ENCODE measurements at places on chromosomes 5 and 9.

DNA sequence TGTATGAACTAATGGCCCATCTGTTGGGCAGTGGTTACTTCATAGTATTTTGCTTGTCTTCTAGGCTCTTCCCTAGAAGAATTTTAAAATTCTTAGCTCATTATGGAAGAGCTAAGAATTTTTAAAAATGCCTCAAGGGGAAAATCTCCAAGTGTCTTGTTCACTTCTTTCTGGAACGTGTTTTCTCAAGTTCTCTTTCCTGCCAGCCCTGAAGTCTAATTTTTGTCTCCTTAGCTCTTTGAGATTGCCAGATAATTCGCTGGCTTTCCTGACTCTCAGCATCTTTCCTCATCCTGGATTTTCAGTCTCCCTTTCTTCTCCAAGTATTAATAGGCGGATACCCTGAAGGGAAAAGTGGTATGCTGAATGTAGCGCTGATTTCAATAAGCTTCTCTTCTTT is 395.4 kb downstream of the ARRDC3 start:
- no peak for DNase-seq

DNA sequence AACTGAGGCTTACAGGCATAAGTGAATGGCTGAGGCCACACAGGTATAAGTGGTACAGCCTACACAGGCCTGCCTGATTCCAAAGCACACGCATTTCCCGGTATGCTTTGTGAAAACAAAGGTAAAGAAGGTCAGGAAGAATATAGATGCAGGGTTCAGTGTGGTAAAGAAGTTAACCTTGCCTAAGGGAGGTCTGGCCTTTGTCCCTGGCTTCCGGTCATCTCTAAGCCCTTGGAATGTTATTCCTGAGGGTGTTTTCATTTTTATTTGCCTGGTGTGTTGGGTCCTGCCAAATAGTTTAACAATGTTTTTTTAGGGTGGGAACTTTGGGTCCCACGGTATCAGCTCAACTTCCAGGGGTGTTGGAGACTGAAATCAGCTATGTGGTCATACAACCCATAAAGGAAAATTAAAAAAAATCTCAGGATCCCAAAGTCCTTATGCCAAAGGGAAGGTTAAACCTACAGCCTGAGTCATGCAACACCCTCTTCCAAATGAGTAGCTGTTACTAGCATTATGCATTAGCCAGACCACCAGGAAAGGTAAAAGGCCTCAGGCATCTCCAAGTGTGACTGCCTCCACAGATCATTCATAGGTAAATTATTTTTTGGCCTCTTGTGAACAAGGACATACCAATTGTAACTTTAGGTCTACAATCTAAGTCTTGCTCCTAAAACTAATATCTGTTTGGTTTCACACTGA is 124.6 kb downstream of the ATP10B start:
- DNase-seq = no peak

DNA sequence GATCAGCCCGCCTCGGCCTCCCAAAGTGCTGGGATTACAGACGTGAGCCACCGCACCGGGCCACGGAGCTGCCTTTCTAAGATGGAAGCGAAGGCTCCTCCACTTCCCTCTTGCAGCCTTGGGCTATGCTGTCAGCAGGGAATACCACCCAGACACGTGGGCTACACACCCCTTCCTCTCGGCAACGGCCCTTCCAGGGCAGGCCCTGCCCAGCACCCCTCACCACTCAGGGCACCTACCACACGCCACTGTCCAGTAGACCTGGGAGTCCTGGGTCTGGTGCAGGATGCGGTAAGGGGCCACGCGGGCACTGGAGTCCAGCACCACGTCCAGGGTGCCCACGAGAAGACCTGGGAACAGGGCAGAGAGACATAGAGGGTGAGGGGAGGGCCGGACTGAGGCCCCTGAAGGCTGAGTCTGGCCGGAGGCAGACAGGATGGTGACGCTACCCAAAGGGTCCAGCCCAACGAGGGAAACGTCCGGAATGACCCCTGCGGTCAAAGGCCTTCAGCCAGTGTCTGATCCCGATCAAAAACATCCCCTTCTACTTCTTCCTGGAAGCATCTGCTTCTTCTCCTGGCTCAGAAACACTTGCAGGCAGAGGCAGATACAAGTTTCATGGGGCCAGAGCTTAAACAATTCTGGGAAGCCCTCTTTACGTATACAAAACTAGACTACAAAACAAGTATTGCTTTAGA is 3.1 kb downstream of the TBC1D9B start:
- no peak for DNase-seq

- no peak for DNase-seq
These were observed 16.9 kb upstream of the ABCA1 start for GRCh38 chr9:104944871-104945270.

- DNase-seq = no peak
These were observed 268.0 kb upstream of the MVB12B start for GRCh38 chr9:126058591-126058990.

DNA sequence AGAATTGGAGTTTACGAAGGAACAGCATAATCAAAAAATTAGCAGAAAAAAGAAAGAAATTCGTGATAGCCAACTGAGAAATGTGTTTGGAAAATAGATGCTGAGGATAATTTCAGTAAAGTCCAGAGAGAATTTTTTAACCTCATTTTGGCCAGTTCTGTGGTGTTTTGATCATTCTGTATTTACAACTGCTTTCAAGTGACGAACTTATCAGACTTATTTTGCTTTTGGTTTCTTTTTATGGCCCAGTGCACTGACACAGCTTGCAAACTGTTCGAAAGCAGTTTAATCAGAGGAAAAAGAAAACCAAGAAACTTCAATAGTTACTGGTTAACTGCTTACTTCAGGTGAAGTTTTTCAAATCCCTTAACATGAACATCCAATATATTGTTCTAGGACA is 1.9 kb downstream of the SDHA start:
- DNase-seq = no peak

GRCh38 chr9:85402551-85402950 is 339.2 kb downstream of the AGTPBP1 start:
- no peak for DNase-seq

DNA sequence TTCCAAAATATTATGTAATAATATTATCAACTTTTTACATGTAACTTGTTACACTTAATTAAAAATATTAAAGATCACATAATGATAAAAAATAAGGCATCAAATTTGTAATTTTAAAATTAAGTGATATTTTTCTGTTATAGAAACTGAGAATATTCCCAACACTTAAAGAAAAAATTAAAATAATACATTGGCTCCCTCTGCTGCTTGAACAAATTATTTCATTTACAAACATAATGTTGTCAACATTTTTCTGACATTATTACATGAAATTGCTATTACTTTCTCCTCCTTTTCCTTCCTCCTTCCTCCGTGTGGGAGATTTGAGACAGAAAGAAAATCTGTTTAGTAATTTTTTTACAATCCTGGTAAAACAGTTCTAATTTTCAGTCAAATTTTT is 42.3 kb downstream of the RNF180 start:
- no peak for DNase-seq

GRCh38 chr9:113989017-113989713 is 88.9 kb downstream of the AMBP start:
- no peak for DNase-seq

- DNase-seq = peak; percentile 52
These were observed 1.1 kb downstream of the VLDLR start for GRCh38 chr9:2622461-2623287.

DNA sequence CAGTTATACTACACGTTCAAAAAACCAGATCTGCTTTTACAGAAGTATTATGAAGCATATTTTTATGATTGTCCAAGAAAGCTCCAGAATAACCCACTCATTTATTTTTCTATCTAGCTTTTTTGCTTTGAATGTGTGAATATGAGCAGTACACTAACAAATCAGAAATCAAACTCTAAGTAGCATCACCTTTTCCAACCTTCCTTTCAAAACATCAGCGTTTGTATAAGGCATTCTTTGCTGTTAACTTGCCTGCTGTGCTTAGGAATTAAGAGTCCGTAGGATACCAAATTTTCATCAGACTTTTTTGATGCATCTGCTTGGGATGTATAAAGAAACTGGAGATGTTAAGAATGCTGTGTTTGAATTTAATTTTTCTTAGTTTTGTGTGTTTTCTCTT is 3.8 kb downstream of the TLE4 start:
- DNase-seq = no peak

DNA sequence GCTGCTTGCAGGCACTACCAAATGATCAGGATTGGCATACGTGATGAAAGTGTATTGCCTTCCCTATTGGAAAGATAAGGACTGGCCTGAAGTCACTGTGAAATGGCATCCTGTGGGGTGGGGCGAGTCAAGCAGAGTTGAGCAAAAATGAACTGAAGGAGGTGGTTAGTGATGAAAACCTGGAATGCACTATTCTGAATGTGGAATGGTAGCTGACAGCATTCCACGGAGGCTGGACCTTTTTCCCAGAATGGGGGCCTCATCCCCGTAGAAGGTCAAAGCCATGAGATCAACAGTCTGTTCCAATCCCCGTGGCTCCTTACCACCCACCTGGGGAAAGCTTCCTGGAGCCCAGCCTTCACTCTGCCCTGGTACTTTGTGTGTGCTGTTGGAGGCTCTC is 37.7 kb downstream of the ASS1 start:
- DNase-seq = no peak

- DNase-seq = no peak
These were observed 10.5 kb downstream of the IRX2 start for GRCh38 chr5:2740876-2741555.

GRCh38 chr5:73822278-73822988 is 196.4 kb downstream of the ARHGEF28 start:
- no peak for DNase-seq

DNA sequence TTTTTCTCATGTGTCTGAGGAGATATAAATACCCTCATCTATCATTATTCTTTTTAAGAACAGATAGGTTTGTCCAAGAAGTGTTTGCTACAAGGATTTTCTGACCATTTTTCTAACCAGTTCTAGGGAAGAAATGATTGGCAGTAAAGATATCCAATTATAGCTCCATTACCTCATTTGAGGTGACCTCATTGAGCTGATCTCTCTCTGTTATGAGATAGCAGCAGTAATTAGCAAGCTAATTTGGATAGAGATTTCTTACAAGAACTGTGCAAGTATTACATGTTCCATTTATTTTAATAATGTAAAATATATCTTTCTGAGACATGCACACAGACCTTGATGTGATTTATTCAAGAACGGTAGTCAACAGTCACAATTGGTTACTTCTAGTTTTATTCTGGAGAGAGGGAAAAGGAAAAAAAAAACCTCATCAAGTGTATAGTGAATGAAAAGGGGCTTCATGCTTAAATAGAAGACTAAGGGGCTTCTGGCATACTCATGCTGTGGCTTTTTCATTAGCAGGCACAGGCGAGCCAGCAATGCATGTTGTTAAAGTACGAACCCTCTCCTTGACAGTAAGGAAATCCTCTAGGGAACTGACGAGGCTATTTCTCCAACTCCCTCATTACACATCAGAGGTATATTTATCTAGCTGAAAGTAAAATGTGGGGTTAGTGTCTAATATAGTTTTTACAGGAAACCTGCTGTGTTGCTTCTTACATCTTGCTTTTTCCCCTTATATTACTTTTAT is 127.3 kb downstream of the NUDT12 start:
- DNase-seq = no peak

DNA sequence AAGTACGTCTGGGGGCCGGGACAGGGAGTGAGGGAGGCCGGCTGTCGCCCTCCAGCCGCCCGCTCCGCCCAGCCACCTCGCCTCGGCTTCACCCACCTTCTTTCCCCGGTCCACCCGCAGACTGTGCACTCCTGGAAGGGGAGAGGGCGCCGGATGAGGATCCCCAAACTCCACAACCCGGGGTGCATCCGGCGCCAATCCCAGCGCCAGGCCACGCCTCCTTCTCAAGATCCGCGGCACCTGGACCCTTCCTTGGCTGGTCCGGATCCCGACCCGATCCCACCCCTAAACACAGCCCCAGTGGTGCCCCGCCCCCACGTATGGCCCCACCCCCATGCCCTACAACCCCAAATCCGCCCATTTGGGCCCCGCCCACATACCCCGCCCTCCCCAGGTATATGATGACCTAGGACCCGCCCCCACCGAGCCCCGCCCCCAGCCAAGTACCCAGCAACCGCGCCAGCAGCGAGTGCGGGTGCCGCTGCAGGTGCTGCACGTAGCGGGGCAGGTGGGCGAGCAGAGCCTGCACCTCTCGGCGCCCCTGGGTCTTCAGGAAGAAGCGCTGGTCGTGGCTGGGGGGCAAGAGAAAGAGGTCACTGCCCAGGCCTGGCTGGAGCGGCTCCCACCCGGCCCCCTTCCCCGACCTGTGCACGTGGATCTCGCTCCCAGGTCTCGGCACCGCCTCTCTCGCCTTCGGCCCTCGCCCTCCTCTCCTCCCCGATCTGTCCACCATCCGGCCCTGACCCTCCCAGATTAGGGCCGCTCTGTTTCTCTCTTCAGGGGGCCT is 3.2 kb downstream of the PIP5KL1 start:
- peak; percentile 75 for DNase-seq

DNA sequence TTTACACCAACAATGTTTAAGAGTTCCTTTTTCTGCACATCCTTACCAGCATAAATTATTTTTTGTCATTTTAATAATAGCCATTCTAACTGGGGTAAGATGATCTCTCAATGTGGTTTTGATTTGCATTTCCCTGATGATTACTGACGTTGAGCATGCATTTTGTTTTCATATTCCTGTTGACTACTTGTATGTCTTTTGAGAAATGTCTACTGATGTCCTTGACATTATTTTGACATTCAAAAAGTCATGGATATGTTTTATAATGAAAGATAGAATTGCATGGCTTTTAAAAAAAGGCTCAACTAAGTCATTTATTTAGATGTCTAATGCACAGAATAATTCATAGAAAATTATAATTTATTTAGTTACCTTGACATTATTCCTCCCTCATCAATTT is 381.6 kb upstream of the C9orf72 start:
- DNase-seq = no peak

GRCh38 chr5:40906351-40906751 is 2.9 kb upstream of the C7 start:
- no peak for DNase-seq

DNA sequence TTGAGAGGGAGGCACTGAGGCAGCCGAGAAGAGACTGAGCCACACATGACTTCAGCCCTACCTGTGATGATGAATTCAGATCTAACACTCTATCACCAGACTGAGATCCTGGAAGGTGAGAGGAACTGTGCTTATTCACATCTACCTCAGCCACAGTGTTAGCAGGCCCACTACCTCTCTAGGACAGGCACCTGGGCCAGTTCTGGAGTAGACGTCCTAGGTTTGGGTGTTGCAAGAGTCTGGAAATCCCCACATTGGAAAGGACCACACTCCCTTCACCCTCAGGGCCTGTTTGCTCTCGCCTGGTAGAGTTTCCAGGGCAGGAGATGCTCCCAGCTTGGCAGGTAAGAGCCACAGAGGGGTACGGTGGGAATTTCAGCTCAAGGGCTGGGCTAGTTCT is 113.8 kb upstream of the CCL21 start:
- no peak for DNase-seq

GRCh38 chr5:39691993-39692392 is 267.2 kb upstream of the DAB2 start:
- no peak for DNase-seq

GRCh38 chr9:89542401-89543021 is 44.6 kb upstream of the SEMA4D start:
- DNase-seq = no peak

GRCh38 chr5:172892713-172893112 is 58.7 kb downstream of the ERGIC1 start:
- no peak for DNase-seq
